ENCODE measurements at places on chromosomes 16 and 17.
A peak's percentile ranks its signal among the peaks of the same experiment; 100 is the strongest.

- DNase-seq = peak; percentile 16
Observed at GRCh38 chr16:10616756-10617640, 36.6 kb upstream of the EMP2 start.

- no peak for DNase-seq
Observed at GRCh38 chr17:46001390-46002310, 2.6 kb downstream of the STH start.

DNA sequence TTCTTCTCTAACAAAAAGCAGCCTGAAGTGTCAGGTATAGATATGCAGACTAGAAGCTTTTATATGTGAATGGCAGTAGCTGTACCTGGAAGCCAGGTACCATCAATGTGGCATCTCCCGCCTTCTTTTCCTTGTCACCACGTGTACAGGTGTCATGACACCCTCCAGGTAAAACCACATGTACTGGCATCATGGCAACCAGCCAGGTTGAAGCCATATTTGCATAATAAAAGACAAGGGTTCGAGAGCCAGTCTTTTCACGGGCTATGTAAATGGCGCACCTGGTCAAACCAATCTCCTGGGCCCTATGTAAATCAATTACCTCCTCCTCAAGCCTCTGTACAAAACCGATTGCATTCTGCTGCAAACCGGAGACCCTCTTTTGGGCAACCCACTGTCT lies 541.3 kb downstream of the CDH11 start:
- no peak for DNase-seq

GRCh38 chr16:749010-749409 lies 8.2 kb upstream of the CIAO3 start:
- peak; percentile 31 for DNase-seq

DNA sequence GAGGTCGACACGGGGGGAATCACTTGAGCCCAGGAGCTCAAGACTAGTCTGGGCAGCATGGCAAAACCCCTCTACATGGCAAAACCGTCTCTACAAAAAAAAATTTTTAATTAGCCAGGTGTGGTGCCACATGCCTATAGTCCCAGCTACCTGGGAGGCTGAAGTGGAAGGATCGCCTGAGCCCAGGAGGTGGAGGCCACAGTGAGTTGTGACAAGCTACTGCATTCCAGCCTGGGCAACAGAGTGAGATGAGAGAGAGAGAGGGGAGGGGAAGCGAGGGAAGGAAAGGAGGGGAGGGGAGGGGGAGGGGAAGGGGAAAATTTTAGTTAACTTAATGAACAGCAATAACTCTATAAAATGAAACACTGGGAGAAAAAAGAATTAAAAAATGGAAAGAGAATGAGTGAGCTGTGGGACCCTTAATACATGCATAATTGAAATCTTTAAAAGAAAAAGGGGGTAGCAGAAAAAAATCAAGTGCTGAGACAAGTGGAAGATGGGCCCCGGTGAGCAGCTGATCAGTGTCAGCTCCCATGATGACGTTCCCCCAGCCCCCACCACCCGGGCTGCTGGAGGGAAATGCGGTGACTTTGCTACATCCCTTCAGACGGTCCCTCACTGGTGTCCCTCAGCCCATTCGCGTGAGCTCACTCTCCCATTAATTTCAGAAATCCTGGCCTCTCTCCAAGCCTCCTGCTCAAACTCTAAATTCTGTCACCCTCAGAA lies 2.7 kb downstream of the ASGR2 start:
- no peak for DNase-seq

DNA sequence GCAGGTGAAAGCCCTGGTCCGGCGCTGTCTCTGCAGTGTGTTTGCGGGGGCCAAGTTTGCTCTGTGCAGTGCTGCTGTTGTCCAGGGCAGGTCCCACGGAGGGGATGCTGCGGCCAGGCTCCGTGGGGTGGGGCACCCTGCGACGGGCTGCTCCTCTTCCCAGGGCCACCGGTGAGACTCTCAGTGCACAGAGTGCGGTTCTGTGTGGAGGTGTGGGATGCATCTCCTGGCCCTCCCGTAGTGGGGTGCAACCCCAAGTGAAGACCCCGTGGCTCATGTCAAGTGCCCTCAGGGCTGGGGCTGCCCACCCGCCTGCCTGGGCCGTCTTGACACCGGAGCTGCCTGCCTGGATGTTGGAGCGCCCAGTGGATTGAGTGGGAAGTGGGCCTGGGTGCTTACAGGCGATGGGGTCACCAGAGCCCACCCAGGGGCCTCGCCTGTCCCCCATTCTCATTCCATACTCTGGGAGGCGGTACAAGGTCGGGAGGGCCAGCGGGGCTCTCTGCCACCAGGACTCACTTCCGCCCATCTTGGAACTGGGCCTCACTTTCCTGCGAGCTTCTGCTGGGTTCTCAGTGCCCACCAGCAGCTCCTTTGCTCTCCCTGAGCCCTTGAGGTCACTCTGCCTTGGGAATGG lies 119.9 kb downstream of the BANP start:
- no peak for DNase-seq

- DNase-seq = no peak
Observed at GRCh38 chr17:28759256-28759865, 15.6 kb downstream of the TRAF4 start.

GRCh38 chr17:41013181-41013580 lies 4.3 kb upstream of the KRTAP3-1 start:
- no peak for DNase-seq

DNA sequence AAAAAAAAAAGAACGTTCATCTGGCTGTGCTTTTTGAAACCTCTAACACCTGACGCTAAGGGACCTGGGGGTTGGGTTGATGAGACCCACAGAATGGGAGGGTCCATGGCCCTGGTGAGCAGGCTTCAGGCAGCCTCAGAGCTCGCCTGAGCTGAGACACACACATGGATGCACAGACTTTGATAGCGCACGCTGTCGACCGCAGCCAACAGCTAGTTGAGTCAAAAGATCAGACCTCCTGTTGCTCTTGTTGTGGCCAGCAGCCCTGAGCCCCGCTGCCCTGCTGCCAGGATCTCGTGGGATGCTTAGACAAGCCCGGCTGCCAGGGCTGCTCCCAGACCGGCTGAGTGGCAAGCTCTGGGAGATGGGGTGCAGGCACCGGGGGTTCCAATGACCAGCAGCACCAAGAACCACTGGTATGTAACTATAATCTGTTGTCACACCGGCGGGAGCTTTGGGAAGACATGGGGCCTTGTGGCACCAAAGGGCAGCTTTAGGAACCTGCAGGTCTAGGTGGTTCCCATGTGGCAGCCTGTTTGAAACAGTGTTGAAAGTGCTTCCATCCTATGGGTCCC lies 20.0 kb upstream of the MEAK7 start:
- DNase-seq = no peak

GRCh38 chr16:11708421-11708820 lies 34.2 kb downstream of the TXNDC11 start:
- DNase-seq = no peak

DNA sequence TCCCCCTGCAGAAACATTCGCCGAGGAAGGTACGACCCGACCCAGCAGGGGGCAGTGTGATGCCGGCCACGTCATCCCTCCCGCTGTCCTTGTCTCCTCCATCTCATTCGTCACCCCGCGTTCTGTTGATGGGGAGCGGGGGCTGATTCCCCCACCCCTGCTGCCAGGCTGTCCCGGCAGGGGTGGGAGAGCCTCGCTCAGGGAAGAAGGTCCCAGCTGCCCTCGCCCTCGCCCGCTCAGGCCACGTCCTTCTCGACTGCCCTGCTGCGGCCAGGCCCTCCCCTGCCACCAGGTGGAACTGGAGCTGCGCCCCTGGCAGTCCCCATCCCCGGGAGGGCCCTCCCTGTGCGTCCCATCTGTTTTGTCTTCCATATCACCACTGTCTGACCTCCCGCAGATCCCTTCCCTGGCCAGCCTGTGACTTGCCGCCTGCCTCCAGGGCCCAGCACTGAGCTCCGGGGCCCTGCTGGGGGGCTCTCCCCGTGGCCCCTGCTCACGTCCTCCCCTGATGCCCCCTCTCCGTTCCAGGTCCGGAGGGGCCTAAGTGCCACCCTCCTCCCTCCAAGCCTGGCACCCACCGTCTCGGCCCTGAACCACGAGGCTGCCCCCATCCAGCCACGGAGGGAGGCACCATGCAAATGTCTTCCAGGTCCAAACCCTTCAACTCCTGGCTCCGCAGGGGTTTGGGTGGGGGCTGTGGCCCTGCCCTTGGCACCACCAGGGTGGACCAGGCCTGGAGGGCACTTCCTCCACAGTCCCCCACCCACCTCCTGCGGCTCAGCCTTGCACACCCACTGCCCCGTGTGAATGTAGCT lies 20.6 kb downstream of the ADAM11 start:
- DNase-seq = peak; percentile 31

GRCh38 chr17:79082311-79083190 lies 7.9 kb downstream of the ENGASE start:
- DNase-seq = no peak

DNA sequence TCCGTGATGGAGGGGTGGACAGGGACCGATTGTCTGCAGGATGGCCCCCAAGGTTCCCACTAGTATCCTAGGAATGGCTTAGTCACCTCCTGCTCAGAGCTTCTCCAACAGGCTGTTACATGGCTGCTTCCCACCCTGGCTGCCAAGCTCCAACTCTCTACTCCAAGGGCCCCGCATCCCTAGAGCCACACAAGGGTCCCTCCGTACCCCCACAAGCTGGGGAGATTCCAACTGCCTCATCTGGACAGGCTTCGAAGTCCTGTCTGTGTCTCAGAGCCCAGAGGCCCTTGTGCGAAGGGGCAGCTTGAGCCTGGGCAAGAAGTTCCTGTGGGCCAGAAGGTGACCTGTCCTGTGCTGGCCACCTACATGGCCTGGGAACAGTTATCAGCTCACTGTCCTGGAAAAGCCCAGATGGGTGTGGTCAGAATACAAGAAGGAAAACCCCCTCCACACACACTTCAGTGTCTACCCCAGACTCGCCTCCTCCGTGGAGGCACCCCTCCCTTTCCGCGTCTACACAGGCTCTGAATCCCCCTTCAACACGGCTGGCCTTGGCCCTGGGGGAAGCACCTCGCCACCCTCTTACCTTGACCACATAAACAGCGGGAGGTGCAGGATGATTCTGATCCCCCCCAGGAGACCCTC lies 586 bp downstream of the MEAK7 start:
- no peak for DNase-seq

- no peak for DNase-seq
Observed at GRCh38 chr16:12199524-12199923, 223.0 kb downstream of the SNX29 start.

DNA sequence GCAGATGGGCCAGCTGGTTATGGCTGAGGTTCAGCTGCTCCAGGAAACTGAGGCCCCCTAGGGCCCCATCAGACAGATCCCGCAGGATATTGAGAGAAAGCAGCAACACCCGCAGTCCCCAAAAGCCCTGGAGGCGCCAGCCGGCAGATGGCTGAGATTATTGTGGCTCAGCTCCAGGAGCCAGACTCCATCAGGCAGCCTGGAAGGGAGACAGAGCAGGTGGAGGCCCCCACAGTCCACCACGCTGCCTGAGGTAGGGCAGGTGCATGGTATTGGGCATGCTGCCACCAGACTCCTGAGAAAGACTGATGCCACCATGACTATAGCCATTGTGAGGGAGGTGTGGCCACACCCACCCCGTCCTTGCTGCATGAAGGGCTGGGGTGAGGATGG lies 9.5 kb upstream of the TMEM101 start:
- DNase-seq = no peak

- DNase-seq = no peak
Observed at GRCh38 chr16:84780544-84781376, 39.0 kb upstream of the CRISPLD2 start.

- DNase-seq = no peak
Observed at GRCh38 chr16:51184702-51185433, 33.8 kb upstream of the SALL1 start.

- no peak for DNase-seq
Observed at GRCh38 chr17:31509095-31509804, 117.8 kb downstream of the RAB11FIP4 start.

DNA sequence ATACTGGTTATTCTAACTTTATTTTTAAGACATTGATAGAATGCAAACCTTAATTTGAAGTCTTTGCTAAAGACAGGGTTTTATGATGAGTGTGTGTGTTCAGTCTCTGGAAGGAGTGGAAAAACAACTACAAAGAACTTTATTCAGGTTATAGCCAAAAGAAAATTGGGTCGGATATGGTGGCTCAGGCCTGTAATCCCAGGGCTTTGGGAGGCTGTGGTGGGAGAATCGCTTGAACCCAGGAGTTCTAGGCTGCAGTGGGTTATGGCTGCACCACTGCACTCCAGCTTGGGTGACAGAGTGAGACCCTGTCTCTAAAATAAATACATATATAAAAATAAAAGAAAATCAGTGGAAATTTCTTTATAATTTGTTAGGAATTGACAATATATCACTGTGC lies 581.5 kb upstream of the CA10 start:
- no peak for DNase-seq

- DNase-seq = no peak
Observed at GRCh38 chr17:56751145-56751738, 82.5 kb downstream of the C17orf67 start.

DNA sequence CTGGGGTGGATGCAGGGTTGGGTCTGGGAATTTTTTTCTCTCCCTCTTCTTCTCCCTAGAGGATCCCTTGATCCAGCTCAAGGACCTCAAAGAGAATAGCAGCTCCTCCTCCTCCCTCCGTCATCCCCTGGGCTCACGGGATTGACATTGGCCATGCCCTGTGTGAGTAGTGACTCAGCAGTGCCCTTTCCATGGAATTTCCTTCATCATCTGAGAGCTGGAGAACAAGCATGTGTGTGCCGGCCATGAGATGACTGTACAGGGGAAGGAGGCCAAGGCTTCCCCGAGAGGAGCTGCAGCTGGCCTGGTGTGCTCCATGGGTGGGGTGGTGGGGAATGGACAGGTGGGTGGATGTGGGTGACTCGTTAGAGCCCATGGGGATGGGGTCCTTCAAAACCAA lies 8.9 kb upstream of the WSCD1 start:
- peak; percentile 56 for DNase-seq

DNA sequence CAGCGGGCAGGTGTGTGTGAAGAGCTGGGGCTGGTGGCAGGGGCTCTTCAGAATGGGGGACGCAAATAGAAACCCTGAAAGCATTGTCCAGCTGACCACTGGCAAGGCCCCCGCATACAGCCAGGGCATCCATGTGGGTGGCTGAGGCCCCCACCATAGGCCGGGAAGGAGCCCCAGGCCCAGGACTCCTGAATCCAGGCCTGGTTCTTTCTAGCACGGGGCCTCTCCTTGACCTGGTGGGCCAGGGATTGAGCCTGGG lies 200.5 kb downstream of the NTN1 start:
- no peak for DNase-seq

DNA sequence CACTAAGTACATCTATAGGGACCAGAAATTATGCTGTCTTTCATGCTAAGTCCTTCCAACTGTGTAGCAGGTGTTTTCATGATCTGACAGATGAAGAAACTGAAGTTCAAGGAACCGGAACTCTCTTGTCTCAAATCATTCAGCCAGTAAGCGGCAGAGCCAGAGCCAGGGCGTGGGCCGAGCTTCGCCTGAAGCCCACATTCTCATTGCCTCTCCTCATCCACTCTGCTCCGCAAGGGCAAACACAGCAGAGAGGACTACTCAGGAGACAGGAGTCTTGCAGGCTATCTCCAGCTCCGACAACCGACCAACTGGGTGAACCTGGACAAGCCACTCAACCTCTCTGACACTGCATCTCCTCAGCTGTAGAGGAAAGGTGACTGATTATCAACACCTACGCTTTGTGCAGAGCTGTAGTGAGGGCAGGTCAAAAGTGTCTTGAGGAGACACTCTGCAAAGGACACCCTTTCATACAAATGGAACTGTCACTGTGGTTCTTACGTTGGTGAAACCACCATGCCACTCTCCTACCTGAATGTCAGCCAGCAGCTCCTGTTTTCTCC lies 72.9 kb downstream of the CYTH1 start:
- no peak for DNase-seq

- no peak for DNase-seq
Observed at GRCh38 chr17:338442-339192, 14.0 kb downstream of the RPH3AL start.
